ENCODE measurements at places on chromosomes 2 and 18.

GRCh38 chr2:240259201-240259923 lies 118.9 kb upstream of the OTOS start:
- no peak for DNase-seq

- no peak for DNase-seq
Measured at GRCh38 chr2:38099099-38100028, 23.4 kb upstream of the CYP1B1 start.

- DNase-seq: no peak
Measured at GRCh38 chr18:80188643-80189530, 58.4 kb downstream of the PARD6G start.

- no peak for DNase-seq
Measured at GRCh38 chr2:104873689-104874054, 19.8 kb downstream of the POU3F3 start.

DNA sequence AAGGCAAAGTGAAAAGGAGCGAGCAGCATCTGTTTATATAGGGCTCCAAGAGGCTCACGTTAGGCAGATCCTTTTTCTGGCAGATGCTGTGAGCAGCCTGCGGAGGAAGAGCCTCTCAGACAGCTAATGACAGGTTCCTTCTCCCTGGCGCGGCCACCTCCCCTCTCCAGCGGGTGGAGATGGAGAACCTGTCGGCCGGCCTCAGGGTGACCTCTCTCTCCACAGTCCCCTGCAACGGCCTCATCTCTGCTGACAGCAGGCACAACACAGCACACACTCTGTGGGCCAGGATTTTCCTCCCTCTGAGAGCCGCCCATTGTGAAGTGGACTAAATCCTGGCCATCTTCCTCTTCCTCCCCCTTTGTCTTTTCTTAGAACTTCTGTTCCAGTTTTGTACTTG lies 119.8 kb downstream of the PRKCE start:
- DNase-seq: peak; percentile 18

DNA sequence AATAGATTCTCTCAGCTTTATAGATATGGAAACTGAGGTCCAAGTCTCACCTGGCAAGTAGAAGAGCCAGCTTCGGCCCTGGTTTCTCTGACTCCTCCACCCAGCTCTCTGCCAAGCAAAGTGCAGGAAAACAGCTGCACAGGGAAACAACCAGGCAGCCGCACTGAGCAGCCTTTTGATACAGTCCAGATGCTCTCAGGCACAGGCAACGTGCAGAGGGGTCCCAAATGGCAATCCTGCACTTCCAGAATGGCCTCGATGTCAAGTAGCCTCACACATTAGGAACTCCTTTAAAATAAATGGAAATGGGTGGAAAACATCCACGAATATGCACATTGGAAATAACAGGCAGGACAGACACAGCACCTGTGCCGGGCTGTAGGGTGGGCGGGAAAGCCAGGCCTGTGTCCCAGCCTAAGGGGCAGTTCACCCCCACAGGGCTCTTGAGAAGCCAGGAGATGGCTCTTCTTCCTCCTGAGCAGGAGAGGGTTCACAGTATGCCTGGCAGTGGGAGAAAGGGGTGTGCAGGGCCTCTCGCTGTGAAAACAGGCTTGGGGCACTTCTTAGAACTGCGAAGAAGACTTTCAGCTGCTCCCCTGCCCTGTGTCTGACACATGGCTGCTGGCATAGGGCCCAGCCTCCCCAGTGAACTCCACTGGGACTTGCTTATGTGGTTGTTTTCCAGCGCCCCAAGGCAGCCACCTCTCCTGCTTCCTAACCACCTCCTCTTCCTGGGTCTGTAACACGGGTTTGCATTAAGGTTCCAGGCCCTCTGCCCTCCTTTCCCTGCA lies 63.9 kb upstream of the TUBA3E start:
- DNase-seq: peak; percentile 14

DNA sequence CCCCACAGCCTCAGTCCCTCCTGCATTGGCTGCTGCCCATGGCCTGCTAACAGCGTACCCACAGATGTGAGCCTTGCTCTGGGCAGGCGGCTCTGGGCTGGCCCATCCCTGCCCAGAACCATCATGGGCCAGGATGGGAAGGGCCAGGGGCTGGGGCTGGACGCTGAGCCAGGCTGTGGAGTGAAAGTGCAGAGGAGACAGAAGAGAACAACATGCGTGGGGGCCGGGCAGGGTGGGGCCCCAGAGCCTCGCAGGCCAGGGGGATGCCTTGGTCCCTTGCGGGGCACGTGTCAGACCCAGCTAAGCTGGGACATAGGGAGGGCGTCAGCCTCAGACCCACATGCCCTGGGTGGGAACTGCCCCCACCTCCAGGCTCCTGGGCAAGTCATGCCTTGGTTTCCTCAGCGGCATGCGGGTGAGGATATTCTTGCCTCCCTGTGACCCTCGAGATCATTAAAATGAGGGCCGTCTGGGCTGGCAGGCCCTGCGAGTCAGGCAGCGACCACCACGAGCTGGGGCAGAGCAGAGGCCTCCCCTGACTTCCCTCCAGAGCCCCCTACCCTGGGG lies 27.3 kb downstream of the GPC1 start:
- DNase-seq: no peak

DNA sequence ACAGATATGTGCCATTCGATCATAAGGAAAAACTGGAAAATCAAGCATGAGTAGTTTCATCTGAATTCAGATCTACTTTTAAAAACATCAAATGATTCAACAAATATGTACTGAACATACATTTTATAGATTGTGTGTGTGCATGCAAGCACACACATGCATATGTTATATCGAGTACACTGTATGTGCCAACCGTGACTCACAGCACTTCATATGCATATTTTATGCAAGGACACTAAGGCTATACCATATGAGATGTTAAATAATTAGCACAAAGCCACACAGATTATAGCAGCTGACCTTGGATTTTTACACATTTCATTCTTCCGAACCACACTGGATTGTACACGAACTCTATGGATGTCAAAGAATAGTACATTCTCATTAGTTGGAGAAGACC lies 161.2 kb downstream of the DNAH7 start:
- DNase-seq: no peak

DNA sequence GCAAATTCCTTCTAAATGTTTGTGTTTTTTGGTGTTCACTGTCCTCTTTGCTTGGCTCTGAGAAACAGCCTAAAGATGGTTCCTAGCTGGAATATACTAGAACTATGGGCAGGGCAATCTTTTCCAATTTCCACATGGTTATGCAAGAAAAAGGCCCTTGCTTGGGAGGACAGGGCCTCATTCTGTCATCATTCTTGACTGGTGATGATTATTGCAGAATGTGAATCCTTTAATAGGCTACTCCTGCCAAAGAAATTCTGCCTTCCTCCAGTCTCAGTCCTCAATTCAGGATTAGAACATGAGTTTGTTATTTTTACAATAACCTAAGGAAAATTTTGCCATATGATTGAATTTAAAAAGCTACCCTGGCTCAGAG lies 218.7 kb downstream of the HNMT start:
- no peak for DNase-seq

DNA sequence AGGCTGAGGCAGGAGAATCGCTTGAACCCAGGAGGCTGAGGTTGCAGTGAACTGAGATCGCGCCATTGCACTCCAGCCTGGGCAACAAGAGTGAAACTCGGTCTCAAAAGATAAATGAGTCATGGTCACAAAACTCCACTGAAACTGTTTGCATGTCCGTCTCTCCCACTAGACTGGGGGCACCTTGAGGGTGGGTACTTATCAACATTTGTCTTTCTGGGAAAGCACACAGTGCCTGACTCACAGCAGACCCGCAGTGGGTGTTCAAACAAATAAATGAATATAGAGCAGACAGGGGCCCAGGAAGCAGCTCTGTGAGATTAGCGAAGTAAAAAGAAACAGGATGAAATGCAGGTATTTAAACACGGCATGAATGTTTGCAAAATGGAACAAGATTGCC lies 211.1 kb upstream of the GATA6 start:
- DNase-seq: no peak

- DNase-seq: no peak
Measured at GRCh38 chr2:222264791-222265320, 33.9 kb downstream of the PAX3 start.
